ENCODE measurements at places on chromosomes 16 and 17.

DNA sequence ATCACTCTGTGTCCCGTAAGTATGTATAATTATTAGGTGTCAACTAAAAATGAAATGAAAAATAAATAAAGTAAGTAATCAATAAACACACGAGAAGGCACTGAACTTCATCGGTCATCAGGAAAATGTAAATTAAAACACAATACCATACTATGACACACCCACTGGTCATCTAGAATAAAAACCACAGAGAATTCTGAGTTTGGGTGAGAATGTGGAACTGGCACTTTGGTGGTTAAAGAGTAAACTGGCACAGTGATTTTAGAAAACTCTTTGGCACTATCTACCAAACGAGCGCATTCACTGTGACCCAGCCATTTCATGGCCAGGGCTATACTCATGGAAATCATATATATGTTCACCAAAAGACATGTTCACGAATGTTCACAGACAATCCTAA, 98.2 kb downstream of the HS3ST3A1 start:
- DNase-seq = no peak

DNA sequence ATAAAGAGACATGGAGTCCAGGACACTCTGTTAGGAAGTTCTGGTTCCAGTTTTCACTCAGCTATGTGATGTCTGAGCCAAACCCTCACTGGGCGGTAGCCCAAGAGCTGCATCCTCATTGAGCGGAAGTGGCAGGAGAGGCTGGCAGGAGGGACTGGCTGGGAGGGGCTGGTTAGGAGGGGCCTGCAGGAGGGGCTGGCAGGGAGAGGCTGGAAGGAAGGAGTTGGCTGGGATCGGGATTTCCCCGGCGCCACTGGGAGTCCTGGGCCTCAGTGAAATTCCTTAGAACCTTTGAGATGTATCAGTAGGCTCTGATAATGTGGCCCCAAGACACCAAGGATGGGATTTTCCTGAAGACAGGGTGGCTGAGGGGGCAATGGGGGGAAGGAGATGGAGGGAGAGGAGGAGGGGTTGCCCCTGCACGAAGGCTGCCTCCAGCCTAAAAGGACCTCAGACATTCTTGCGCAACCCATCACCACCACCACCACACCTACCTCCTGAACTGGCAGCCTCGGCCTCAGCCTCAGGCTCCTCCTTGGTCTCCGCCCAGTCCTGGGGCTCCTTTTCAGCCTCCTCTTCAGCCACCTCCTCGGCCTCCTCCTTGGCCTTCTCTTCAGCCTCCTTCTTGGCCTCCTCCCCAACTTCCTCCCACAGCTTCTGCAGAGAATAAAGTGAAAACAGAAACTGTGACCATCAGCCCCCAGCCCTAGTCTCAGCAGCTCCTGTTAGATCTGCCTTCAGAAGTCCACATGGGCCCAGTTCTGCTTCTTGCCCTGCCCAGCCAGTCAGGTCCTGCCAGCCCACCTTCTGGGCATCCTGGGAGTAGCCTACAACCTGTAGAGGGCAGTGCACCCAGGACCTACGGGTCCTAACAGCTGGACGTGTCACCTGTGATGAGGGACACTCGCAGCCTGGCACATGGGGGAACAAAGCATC, 31.7 kb downstream of the CNGB1 start:
- DNase-seq = no peak

GRCh38 chr17:70173681-70174080, 4.3 kb downstream of the KCNJ2 start:
- DNase-seq = no peak

DNA sequence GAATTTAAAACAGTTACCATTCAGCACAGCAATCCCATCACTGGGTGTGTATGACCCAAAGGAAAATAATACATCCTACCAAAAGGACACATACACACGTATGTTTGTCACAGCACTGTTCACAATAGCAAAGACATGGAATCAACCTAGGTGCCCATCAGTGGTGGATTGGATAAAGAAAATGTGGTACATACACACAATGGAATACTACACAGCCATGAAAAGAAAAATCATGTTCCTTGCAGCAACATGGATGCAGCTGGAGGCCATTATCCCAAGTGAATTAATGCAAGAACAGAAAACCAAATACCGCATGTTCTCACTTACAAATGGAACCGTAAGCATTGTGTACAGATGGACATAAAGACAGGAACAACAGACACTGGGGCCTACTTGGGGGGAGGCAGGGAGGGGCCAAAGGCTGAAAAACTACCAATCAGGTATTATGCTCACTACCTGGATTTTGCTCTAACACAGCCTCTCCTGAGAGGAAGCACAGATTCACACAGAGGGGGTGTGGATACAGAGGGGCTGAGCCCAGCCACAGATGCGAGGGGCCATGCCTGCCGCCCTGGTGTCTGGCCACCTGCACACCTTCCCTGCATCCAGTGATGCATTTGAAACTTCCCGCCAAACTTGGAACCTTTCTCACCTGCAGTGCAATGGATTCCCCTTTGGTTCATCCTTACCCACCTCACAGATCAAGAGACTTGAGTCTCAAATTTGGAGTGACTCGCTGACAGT, 55.9 kb downstream of the USP22 start:
- no peak for DNase-seq

- DNase-seq = no peak
Measured at GRCh38 chr17:69082696-69083095, 22.0 kb upstream of the ABCA9 start.

GRCh38 chr17:30677550-30678249, 146.8 kb downstream of the CRLF3 start:
- no peak for DNase-seq

DNA sequence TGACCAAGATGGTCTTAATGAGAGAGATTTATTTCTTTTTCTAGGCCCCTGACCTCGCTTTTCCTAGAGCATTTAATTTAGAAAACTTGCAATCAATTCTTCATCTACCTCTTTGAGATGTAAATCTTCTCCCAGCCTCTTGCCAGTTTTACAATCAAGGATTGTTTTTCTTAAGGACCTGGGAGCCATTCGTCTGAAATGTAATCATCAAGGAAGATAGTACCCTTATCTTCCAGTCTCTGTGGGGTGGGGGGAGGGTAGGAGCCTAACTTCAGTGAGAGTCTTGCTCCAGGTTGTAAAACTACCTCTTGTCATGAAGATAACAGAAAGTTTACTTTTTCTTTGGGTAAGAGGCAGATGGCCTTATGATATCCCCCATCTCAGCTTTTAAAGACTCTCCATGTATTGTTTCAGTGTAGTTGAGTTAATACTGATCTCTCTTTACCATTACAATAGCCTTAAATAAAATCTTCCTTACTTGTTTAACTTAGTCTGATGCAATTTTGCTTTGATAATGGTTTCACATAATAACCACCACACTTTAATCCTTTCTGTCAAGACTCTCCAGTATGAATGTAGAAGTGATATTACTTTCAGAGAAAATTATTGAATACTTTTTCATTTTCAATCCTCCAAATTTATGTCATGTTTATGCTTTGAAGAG, 110.2 kb upstream of the CPHXL start:
- DNase-seq = no peak

Measured in activated effector memory CD4-positive, alpha-beta T cell treated with anti-CD3 and anti-CD28 coated beads, Interleukin-2, amount 50 U/mL, for 16 hours (primary cell).